Mesendoderm (in vitro differentiated cells): ENCODE measurements at places on chromosomes 13 and 19.

DNA sequence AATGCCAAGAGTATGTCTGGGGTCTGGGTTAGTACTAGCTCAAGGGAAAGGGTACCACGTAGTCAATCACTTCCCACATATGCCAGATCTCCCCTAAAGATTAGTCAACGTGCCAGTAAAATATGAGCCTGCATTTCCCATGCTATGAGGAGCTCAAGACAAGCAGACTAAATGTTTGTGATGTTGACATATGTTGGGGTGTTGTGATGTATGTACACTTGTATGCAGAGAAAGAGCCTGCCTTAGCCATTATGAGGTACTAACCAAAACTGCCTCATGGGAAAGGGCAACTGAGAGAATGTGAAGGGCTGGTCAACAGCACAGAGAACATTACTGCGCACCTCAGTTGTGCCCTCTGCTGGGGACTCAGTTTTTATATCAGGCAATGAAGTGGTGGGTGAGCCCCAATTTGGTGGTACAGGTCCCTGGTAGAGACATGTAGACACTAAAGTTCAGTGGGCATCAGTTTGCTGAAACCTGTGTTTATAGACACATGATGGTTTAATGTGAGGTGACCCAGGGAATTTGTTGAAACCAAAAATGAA lies 287.0 kb downstream of the DCT start:
- peak; percentile 64 for DNase-seq

DNA sequence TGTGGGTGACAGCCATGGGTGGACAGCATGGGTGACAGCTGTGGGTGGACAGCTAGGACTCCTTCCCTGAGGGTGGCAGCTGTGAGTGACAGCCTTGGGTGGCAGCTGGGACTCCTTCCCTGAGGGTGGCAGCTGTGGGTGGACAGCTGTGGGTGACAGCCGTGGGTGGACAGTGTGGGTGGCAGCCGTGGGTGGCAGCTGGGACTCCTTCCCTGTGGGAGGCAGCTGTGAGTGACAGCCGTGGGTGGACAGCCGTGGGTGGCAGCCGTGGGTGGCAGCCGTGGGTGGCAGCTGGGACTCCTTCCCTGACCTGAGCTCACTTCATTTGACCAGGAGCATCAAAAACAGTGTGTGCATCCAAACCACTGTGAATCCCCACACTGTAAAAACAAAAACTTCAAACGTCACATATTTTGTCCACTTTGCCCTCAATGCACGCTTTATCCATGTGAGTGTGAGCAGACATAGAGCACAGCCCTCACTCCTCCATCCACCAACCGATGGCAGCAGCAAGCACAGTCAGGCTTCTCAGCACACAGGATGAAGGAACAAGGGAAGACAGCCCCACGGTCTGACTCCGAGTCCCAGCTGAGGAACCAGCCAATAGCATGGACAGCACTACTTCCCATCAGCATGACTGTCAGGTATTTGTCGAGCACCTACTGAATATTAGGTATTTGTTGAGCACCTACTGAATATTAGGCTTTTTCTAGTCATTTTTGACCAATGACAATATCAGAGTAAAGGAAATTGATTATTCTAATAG lies 1.6 kb upstream of the CFAP97D2 start:
- DNase-seq: no peak

- DNase-seq: no peak
These were observed 6.9 kb downstream of the ZNF787 start for GRCh38 chr19:56114051-56114777.

DNA sequence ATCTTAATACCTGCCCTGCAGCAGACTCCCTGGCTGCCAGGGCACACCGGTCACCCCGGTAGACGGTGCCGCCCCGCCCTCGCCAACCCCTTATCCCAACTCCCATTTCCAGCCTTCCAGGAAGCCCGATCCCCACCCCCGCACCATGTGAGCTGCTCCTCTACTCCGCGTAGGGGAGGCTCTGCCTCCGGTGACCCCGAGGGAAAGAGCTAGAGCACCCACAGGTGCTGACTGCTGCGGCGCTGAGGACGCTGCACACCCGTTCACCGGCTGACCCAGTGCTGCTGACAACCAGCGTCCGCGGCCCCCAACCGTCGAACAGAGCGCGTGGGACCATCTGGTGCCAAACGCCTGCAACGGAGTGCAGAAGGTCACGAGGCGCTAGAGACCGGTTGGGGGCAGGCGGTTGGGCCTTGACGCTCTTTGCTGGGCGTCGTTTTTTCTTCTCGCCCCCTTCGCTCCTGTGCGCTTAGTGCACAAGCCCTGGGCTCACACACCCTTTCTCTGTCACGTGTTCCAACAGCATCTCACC lies 59.6 kb upstream of the ZNF599 start:
- no peak for DNase-seq

DNA sequence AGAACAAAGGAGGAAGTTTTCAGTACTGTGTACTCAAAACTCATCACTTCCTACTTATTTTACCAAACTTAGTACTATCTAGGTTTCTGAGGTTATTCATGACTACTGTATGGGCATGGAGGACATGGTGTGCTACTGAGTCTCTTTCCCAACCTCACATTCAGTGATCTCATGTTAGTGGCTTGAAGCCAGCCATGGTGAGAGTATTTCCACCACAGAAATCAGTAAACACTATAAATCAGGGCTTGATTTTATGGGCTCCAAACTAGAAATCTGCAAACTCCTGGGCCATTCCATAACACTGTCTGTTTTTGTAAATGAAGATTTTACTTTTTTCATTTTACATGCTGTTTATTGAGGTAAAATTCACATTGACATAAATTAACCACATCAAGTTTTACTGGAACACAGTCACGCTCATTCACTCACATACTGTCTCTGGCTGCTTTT lies 19.7 kb downstream of the MED26 start:
- DNase-seq: no peak
